ENCODE measurements at places on chromosomes 6 and 20.

GRCh38 chr20:1150218-1150617 is 31.8 kb downstream of the PSMF1 start:
- DNase-seq, result no peak

DNA sequence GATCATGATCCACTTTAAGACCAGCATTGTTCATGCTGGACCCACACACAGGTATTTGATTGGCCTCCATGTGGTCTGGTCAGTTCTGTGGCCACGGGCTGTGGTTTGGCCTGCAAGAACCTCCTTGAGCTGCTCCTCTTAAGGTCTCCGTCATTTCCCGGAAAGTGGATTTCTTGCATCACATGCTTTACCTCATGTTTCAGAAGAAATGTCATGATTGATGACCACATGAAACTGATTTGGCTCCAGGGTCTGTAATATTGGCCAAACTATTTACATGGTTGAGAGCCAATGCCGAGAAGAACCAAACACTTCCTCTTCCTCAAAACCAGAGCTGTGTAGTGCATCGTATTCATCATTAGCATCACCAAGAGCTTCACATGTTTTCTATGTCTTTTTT is 13.2 kb upstream of the RSPH3 start:
- no peak for DNase-seq

- DNase-seq, result no peak
Observed at GRCh38 chr20:58708246-58708931, 15.8 kb downstream of the NPEPL1 start.

DNA sequence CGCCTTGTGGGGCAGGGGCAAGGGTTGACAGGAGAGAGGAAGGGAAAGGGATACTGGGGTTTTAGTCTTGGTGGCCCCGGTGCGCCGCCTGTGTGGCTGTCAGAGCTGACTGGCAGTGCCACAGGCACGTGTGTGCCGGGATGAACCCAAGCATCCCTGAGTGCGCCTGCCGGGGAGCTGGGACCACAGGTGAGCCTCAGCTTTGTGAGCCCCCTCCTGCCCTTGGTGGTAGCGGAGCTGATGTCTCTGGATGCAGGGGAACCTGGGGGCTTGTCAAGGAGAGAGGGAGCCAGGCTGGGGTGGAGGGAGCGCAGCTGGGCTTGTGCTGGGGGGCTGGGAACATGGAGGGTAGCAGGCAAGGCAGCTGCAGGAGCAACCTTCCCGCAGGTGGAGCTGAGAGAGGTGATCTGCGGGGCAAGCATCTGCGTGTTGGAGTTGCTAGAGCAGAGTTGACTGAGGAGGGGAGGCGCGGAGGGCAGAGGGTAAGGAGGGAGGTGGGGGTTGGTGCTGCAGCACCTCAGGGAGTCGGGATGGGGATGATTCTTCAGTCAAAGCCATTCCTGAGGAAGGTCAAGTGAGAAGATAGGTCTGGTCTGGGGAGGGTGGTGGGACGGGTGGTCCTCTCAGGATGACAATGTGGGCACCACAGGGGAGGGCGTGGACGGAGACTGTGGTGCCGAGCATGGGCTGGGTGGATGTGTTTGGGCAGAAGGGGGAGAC is 28.1 kb downstream of the PYGB start:
- DNase-seq, result no peak

GRCh38 chr6:30511169-30511546 is 21.8 kb downstream of the HLA-E start:
- DNase-seq, result no peak

- DNase-seq, result no peak
Observed at GRCh38 chr6:35833536-35833935, 28.4 kb downstream of the LHFPL5 start.

GRCh38 chr6:77361018-77361417 is 102.3 kb downstream of the HTR1B start:
- no peak for DNase-seq

DNA sequence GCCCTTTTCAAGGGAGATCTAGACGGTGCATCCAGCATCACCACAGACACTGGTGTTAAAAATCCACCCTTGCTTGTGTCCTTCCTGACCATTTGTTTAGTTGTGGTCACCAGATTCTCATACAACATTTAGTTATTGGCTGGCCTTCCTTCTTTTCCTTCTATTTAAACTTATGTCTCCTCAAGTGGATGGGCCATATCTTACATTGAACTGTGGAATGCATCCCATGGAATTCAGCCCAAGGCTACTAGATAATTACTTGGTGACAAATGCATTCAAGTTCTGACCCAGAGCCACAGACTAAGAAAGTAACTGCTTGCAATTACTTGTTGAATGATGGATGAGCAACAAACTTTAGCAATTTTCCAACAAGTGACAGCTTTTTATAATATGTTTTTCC is 198.9 kb upstream of the SSTR4 start:
- no peak for DNase-seq

GRCh38 chr6:170074435-170074834 is 216.4 kb downstream of the DLL1 start:
- no peak for DNase-seq

DNA sequence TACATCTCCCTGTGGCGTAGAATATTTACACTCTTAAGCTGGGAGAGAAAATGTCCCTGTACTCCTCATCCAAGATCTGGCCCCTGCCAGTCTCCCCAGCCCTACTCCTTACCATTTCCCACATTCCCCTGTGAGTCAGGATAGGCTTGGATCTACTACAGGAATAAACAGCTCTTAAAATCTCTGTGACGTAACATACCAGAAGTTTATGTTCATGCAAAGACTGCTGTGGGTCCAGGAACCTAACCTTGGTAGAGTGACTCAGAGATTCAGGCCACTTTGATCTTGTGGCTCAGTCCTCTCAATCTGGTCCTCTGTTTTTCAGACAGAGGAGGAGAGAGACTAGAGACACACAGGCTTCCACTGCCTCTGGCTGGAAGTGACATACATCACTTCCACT is 38.5 kb upstream of the GPR6 start:
- no peak for DNase-seq

DNA sequence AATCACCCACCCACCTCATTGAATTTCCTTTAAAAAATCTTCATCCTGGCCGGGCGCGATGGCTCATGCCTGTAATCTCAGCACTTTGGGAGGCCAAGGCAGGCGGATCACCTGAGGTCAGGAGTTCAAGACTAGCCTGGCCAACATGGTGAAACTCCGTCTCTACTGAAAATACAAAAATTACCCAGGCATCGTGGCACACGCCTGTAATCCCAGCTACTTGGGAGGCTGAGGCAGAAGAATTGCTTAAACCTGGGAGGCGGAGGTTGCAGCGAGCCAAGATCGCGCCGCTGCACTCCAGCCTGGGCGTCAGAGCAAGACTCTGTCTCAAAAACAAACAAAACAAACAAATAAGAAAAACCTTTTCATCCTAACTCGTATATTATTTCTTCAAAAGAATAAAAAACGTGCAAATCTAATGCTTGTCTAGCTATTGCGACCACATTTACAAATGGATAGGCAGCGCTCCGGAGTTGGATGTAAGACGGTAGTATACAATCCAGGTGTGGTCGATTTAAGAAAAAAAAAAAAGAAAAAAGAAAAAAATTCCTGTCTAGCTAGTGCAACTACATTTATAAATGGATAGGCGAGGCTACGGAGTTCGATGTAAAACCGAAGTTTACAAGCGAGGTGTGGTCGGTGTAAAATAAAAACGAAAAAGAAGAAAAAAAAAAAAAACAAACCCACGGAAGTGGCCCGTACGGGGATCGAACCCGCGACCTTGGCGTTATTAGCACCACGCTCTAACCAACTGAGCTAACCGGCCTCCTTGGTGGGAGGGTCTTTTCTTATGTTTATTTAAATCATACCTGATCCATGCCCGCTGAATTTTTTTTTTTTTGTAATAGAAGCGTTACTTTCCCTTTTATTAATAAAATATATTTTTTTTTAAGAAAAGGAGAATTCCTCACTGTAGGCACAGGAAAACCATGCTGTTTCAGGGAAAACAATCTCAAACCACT is 70.7 kb upstream of the PRSS16 start:
- DNase-seq, result peak; percentile 31

Measured in GM13977 (cell line).